ENCODE measurements at places on chromosomes 3 and 15.

DNA sequence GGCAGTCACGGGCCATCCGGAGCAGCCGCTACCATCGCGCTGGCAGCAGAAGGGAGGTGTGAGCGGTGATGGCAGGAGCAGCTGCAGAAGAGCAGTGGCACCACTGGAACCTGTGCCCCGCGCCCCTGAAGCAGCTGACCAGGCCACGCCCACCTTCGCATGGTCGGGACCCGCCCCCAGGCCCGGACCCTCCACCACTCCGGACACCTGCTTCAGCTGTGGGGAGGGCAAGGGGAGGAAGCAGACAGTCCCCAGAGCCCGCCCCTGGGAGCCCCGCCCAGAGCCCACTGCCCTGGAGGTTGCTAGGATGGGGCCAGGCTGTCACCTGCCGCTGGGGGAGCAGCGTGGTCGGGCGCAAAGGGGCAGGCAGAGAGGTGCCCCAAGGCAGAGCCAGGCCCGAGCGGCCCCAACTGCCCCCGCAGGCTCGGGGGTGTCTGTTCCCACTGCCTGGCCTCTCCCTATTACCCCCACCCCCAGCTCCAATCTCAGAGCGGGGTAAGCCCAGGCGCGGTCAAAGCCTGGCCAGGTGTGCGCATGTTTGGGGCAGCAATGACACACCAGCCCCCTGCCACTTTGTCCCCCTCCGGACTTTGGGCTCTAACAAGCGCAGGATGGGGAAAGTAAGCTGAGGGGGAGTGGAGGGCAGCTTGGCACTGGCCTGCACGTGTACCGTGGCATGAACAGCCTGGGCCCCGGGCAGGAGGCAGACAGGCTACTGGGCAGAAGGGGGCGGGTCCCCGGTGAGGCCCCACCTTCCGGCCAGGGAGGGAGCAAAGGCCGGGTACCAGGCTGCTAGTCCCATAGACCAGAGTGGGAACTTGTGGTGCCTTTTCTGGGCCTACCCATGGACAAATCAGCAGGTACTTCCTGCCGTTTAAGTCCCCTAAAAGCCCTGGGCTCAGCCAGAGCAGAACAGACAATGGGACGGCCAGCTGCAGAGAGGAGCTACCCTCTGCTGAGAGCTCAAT, 8.7 kb downstream of the SPCS1 start:
- DNase-seq, result peak; percentile 50

DNA sequence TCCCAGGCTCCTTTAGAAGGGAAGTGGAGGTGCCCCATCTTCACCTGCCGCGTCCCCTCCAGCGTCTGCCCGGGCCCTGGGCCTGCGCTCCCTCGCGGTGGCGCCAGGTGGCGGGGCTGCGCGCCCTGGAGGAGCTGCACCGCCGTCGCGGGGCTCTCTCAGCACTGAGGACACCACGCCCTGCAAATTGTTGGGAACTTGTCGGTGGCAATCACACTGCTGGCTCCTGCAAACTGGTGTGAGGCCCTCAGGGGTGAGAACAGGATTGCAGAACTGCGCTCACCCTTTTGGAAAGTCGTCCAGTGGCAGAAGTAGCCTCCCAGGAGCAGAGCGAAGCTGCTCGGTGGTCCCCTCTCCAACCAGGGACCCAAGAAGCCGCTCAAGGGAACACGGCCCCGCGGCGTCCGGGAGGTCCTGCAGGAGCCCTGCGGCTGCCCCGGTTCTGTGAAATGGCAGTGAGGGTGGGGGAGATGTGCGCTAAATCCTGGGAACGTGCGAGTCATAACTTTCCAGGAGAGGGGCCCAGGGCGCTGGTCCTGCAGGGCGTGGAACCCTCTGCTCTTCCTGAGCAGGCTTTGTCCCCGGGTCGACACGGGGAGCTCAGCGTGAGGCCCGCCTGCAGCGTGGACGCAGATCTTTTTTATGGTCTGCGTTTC, 995 bp upstream of the LRRK1 start:
- peak; percentile 80 for DNase-seq

- DNase-seq, result no peak
Measured at GRCh38 chr3:88573472-88573871, 423.7 kb downstream of the C3orf38 start.

DNA sequence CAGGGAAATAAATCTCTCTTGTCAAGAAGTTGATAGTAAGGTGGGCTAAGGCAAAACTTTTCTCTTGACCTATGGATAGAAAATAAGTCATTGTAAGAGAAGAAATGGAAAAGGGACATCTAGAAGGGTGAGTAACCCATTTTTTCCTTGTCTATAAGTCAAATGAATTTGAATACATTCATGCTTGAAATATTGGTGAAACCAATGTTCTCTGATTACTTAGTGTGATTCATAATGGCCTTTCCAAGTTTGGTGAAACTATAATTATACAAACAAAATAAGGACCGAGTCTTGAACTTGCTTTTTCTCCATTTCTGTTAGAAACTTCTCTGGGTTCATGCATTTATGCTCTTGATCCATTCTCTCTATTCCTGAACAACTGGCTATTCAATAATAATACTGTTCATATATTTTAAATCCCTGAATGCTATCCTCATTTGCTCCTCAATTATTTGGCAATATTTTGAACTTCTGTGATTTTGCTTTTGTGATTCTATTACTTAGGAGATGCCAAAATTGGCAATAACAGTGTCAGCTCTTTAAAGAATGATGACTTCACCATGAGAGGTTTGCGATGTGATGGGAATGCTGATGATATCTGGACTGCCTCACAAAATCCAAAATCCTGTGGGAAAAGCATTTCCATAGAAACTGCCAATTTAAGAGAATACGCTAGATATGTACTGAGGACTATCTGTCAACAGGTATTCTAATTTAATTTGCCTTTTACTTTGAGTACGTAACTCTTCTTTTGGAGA, 12.3 kb downstream of the P2RY12 start:
- DNase-seq, result no peak

DNA sequence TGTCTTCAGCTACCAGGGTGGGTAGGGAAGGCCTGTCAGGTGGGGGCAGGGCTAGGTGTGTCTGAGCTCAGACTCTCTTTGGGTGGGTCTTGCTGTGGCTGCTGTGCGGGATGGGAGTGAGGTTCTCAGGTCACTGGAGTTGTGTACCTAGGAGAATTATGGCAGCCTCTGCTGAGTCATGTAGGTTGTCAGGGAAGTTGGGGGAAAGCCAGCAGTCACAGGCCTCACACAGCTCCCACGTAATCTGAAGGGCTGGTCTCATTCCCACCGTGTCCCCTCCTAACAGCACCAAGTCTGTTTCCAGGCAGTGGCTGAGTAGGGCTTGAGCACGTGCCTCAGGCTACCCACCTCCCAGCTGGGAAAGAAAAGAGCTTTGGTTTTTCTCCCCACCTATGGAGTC, 67.0 kb downstream of the CHCHD4 start:
- no peak for DNase-seq

GRCh38 chr3:195036203-195036505, 234.8 kb downstream of the XXYLT1 start:
- no peak for DNase-seq

GRCh38 chr3:46228260-46229242, 13.7 kb upstream of the CCR3 start:
- DNase-seq, result no peak

GRCh38 chr15:71424765-71425164, 309.5 kb downstream of the THSD4 start:
- no peak for DNase-seq

DNA sequence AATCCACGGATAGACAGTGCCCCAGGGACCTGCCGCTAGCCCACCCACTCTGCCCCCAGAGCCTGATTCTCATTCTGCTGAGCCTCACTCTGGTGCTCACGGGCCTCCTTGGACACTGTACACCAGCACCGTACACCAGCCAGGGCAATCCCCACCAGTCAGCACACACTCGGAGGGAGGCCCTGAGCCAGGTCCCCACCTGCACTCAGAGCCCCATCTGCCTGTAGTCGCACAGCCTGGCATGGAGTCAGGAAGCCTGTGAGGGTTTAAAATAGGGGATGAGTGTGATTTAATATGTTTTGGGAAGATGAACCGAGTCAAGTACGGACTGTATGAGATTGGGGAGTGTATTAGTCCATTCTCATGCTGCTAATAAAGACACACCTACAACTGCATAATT, 223.0 kb downstream of the SLCO3A1 start:
- DNase-seq, result no peak

DNA sequence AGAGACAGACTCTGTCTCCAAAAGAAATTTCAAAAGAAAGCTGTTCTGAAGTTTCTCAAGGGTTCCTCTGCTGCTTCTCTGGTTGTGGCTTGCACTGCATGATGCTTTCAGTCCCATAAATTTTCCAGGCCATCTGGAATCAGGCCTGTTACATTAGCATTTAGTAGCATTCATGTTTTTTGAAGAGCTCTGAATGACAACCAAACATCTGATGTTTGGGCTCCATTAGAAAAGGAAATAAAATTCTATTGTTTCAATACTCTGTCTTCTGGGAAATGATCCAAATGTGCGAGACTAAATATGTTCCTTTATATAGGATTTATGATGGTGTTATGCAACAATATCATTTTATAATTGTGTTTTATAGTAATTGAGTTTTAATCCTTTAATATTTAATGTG, 455.8 kb downstream of the GABRG3 start:
- no peak for DNase-seq

DNA sequence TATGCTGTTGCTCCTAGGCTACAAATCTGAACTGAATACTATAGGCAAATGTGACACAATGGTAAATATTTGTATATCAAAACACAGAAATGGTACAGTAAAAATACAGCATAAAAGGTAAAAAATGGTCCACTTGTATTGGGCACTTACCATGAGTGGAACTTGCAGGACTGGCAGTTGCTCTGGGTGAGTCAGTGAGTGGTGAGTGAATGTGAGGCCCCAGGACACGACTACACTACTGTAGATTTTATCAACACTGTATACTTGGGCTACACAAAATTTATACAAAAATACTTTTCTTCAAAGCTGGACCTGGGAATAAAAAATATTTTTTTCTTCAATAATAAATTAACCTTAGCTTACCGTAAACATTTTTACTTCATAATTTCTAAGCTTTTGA, 41.6 kb upstream of the DUT start:
- DNase-seq, result no peak

DNA sequence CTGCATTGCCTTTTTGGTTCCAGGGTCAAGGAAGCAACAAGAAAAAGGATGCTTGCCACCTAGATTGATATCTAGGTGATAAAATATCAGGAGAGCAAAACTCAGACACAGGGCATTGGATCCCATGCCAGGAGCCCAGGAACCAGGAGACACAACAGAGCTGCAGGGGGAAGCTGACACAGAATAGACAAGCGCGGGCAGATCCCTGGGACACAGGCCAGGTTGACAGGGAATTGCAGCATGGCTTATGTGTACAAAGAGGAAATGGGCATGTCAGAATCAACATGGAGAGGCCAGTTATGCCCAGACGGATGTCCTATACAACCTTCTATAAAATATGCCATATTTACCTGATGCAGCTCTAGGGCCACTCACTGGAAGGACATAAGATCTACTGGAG, 84.2 kb downstream of the SEMA6D start:
- DNase-seq, result no peak

- peak; percentile 1 for DNase-seq
Measured at GRCh38 chr3:11969986-11970385, 34.2 kb upstream of the SYN2 start.

- DNase-seq, result no peak
Measured at GRCh38 chr3:106261915-106262683, 393.3 kb upstream of the CBLB start.

DNA sequence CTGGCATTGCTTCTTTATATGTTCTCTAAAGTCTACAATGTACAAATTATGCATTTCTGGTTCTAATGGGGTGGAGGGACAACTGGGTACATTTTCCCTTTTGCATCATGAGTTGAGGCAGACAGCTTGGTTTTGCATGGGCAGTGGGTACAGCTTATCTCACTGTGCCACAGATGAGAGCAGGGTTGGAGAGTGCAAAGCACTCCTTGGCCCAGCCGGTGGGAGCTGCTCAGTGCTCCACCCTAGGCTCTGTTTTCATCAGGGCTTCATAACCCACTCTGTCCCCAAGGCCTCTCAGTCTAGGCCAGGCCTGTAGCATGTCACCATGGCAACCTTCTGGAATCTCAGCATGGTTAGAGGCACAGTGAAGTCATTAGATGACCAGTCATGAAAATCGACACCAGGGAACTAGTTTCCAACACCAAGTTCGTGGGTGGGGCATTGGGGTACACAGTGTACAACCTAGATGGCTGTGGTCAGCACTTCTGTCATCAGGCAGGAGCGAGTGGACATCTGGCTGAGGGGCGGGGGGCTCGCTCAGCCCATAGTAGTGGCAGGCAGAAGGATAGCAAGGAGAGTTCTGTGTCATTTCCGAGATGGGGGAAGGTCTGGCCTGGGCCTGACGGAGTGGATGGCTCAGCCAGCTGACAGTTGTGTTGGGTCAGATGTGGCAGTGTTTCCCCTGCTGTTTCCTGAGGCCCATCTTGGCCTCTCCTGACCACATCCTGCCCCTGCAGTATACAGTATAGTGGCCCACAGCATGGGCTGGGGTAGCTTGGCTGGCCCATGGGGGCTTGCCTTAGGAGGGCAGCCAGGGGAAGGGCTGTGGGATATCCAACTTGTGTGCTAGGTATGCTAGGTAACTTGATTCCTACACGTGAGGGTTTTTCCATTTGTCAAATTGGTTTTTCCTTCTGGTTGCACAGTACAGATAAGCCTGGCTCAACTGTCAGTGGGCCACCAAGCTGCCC, 75.7 kb upstream of the PRR23C start:
- no peak for DNase-seq

DNA sequence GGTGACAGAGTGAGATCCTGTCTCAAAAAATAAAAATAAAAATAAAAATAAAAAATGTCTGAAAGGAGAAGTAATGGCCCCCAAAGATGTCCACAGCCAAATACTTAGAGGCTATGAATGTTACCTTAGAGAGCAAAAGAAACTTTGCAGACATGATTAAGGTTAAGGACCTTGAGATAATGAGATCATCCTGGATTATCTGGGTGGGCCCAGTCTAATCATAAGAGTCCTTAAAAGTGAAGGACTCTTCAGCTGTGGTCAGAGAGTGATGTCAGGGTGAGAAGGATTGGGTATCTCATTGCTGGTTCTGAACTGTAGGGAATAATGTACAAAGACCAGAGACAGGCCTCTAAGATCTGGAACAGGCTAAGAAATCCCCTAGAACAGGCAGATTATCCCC, 84.9 kb upstream of the POU1F1 start:
- DNase-seq, result no peak

GRCh38 chr3:13638927-13639326, 90.0 kb downstream of the FBLN2 start:
- no peak for DNase-seq

DNA sequence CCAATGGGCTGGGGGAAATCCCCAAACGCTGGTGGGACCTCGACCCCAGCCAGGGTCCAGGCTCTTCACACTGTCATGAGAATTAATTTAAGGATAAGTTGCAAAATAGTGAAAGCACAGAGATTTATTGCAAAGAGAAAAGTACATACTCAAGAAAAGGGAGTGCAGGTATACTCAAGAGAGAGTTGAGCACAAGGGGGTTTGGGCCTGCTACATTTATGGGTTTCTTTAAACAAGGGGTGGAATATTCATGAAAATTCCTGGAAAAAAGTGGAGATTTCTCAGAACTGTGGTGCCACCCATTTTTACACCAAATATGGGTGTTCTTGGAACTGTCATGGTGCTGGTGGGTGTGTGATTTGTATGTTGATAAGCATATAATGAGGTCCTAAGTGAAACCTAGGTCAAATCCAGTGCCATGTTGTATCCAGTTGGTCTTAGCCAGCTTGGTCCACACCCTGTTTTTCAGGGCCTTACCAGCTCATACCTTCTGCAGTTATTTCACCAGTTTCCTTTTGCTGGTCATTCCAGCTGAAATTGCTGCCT, 32.6 kb upstream of the NEO1 start:
- no peak for DNase-seq

Data from right kidney (tissue), 9 donors.